Fibroblast of the aortic adventitia (primary cell): ENCODE measurements at places on chromosomes 5 and 9. TPM values are rescaled to one million over a fixed set of nuclear protein-coding genes. Genes with fewer than 3 reads are reported as not detected.

The PTGDS gene
- 27.6 and 32.8 TPM in 2 replicates for total RNA-seq

The FRMD3 gene
- total RNA-seq: 2.0 and 4.8 TPM in 2 replicates

The IL4 gene
- 0.36 TPM in 1 of 2 replicates, not detected in the other for total RNA-seq

The ENHO gene
- total RNA-seq: not detected in 2 replicates

The C1QTNF3 gene
- total RNA-seq: 1.9 and 8.3 TPM in 2 replicates

The EDIL3 gene
- total RNA-seq: 48.1 and 248 TPM in 2 replicates

The PLPP1 gene
- total RNA-seq: 71.8 and 254 TPM in 2 replicates

The FGD3 gene
- total RNA-seq: not detected in 2 replicates

The DRD1 gene
- total RNA-seq: 0.18 TPM in 1 of 2 replicates, not detected in the other

The LRRC26 gene
- not detected in 2 replicates for total RNA-seq

The PTPDC1 gene
- 6.6 and 10.8 TPM in 2 replicates for total RNA-seq

The SLC6A7 gene
- total RNA-seq: not detected in 2 replicates

The JMY gene
- total RNA-seq: 16.4 and 17.7 TPM in 2 replicates

The DIPK1B gene
- total RNA-seq: 0.45 and 0.98 TPM in 2 replicates

The FSD1L gene
- 5.2 and 7.0 TPM in 2 replicates for total RNA-seq

The ZDHHC11 gene
- 0.36 and 0.65 TPM in 2 replicates for total RNA-seq

The OCLN gene
- 1.1 and 3.0 TPM in 2 replicates for total RNA-seq

The DAB2IP gene
- total RNA-seq: 11.4 and 17.4 TPM in 2 replicates

The EQTN gene
- total RNA-seq: not detected in 2 replicates
